Liver (tissue), 10 donors: ENCODE measurements at places on chromosomes 11 and 22. TPM values are rescaled to one million over a fixed set of nuclear protein-coding genes. Genes with fewer than 3 reads are reported as not detected.

DNA sequence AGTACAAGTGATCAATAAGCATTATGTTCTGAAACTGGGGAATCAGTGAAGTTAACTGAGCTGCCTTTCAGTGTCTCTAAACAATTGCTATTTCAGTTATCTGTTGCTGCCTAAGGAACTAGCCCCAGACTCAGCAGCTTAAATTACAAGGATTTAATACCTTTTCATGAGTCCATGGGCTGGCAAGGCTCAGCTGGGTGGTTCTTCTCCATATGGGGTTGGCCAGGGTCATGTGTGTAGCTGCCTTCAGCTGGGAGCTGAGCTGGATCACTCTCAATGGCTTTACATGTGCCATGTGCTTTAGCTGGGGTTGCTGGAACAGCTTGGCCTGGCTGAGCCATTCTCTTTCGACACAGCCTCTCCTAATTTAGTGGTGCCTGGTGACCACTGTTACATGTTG, 295.0 kb upstream of the NCAM1 start:
- H3K4me1 ChIP-seq, result no peaks in the 10 kb centered on the region
- H3K4me3 ChIP-seq, result no peak overlapping the region
- DNase-seq, result no peak
- H3K36me3 ChIP-seq, result no peaks in the 10 kb centered on the region
- H3K27ac ChIP-seq, result no peak overlapping the region

The PRR33 gene
- total RNA-seq, result not detected

GRCh38 chr22:49112661-49113626, 714.7 kb downstream of the BRD1 start:
- no peak overlapping the region for H3K27ac ChIP-seq
- DNase-seq, result no peak
- no peaks in the 10 kb centered on the region for H3K27me3 ChIP-seq
- no peaks in the 10 kb centered on the region for H3K36me3 ChIP-seq

GRCh38 chr11:10067629-10068300, 226.3 kb downstream of the SBF2 start:
- H3K27ac ChIP-seq, result no peak overlapping the region
- H3K4me3 ChIP-seq, result no peak overlapping the region
- H3K4me1 ChIP-seq, result no peaks in the 10 kb centered on the region
- DNase-seq, result no peak

The FOLR3 gene
- total RNA-seq, result 2.1 TPM

DNA sequence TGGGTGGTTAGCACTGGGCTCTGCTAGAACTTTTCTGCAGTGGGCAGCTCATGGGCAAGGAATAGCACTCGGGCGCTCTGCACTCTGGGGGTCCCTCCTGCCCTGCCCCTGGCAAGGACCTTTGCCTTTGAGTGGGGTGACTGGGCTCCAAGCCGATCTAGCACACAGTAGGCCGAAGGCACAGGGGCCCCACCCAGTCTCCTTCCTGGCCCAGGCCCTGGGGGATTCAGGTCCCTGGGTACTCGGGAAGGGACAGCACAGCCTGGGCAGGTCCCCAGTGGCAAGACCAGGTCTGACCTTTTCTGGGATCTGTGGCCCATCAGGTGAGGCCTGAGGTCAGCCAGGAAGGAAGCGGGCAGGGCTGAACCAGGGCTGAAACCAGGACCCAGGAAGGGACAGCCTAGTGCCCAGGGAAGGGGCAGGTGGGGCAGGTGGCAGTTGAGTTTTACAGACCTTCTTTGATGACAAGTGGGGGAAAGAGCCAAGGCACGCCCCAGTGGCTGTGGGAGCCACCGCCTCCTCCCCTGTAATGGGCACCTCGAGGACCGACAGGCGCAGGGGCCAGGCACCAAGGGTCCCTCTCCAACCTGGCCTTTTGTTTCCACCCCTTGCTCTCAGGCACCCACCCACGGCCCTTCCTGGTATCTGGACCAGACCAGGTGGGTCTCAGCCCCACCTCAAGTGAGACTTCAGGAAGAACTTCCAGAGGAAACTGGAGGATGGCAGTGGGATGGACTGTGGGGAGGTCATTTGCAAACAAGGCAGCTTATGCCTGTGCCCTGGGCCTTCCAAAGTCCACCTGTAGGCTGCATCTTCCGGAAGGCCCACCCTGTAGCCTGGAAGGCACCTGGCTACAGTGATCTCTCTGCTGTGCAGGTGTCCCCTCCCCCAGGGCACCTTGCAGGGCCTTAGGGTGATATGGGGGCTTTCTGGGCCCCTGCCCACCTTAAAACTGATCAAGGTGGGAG, 883 bp upstream of the AIFM3 start:
- no peak overlapping the region for H3K27ac ChIP-seq
- no peaks in the 10 kb centered on the region for H3K27me3 ChIP-seq
- no peaks in the 10 kb centered on the region for H3K36me3 ChIP-seq
- H3K4me1 ChIP-seq, result peaks cover 5% of the 10 kb centered on the region
- DNase-seq, result no peak

The FIBIN gene
- 3.7 TPM for total RNA-seq

The ME3 gene
- total RNA-seq, result 2.7 TPM

The SMC1B gene
- total RNA-seq, result not detected

DNA sequence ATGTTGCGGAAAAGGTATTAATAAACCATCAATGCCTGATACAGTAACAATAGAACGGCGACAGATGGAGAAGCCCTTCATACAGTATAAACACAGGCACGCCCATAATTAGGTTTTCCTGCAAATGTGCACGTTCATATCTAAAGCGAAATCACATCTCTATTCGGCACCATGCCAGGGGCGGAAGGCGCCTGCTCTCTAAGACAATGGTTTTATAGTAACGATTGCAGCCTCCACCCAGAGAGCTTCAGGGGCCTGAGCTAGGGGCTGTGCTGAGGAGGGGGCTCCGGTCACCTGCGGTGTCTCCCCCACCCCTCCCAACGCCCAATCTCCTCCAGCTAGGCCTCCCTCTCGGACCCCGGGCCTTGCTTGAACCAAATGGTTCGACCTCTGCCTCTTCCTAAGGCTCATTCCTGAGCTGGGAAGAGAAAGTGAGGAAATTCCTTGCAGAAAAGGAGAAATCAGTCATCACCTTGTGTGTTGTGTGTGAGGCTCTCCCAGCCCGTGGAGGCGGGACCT, 9.6 kb downstream of the KRTAP5-5 start:
- no peak for DNase-seq
- peaks cover 4% of the 10 kb centered on the region for H3K27me3 ChIP-seq
- H3K4me3 ChIP-seq, result no peak overlapping the region
- H3K27ac ChIP-seq, result no peak overlapping the region
- H3K36me3 ChIP-seq, result no peaks in the 10 kb centered on the region
- no peaks in the 10 kb centered on the region for H3K4me1 ChIP-seq

- no peaks in the 10 kb centered on the region for H3K4me1 ChIP-seq
- no peaks in the 10 kb centered on the region for H3K36me3 ChIP-seq
Measured at GRCh38 chr11:130617001-130617400, 168.6 kb downstream of the ADAMTS15 start.

The FAU gene
- 199 TPM for total RNA-seq

- no peak for DNase-seq
- H3K27me3 ChIP-seq, result peaks cover 16% of the 10 kb centered on the region
- no peak overlapping the region for H3K4me3 ChIP-seq
- no peak overlapping the region for H3K27ac ChIP-seq
- H3K36me3 ChIP-seq, result no peaks in the 10 kb centered on the region
Measured at GRCh38 chr11:125264100-125265022, 99.8 kb downstream of the PKNOX2 start.

The APOBEC3F gene
- 4.5 TPM for total RNA-seq

DNA sequence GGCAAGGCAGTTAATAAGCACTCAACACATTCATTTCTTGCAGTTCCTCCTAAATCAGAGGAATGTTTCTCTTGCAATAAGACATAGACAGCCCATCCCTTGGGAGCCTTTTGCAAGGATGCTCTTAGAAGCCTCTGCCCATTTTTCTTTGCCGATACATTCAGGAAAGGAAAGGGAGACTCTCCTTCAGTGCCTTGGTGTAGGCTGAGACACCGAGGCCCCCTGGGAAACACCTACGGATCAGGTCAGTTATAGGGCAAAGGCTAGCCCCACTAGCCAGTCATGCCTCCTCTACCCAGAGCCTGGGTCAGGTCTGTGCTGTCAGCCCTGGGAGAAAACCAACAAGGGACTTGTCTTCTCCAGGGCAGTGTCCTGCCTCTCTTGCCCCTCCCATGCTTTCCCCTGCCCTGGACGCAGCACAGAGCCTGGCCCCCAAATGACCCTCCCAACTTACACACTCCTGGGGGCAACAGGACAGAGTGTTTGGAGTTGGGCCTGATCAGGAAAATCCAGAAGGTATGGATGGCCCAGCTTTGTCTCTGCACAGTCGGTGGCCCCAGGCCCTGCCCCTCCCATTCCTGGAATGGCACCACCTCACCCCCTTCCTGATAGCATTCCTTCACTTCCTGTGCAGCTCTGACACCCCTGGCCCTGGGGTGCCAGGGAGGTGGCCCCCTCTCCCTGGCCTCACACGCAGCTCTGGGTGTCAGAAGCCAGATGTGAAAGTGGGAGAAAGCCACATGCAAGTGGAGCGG, 18.3 kb downstream of the ANKK1 start:
- no peak overlapping the region for H3K27ac ChIP-seq
- no peak overlapping the region for H3K4me3 ChIP-seq
- no peaks in the 10 kb centered on the region for H3K27me3 ChIP-seq
- H3K4me1 ChIP-seq, result no peaks in the 10 kb centered on the region
- H3K36me3 ChIP-seq, result no peaks in the 10 kb centered on the region

The GPR83 gene
- total RNA-seq, result 0.08 TPM

GRCh38 chr11:101436511-101437142, 147.2 kb downstream of the TRPC6 start:
- H3K4me3 ChIP-seq, result no peak overlapping the region
- no peak for DNase-seq
- no peaks in the 10 kb centered on the region for H3K36me3 ChIP-seq

The DRICH1 gene
- 0.08 TPM for total RNA-seq

GRCh38 chr11:35276396-35277145, 137.6 kb downstream of the CD44 start:
- H3K36me3 ChIP-seq, result no peaks in the 10 kb centered on the region
- no peak overlapping the region for H3K27ac ChIP-seq
- H3K4me1 ChIP-seq, result peaks cover 8% of the 10 kb centered on the region
- no peak for DNase-seq

DNA sequence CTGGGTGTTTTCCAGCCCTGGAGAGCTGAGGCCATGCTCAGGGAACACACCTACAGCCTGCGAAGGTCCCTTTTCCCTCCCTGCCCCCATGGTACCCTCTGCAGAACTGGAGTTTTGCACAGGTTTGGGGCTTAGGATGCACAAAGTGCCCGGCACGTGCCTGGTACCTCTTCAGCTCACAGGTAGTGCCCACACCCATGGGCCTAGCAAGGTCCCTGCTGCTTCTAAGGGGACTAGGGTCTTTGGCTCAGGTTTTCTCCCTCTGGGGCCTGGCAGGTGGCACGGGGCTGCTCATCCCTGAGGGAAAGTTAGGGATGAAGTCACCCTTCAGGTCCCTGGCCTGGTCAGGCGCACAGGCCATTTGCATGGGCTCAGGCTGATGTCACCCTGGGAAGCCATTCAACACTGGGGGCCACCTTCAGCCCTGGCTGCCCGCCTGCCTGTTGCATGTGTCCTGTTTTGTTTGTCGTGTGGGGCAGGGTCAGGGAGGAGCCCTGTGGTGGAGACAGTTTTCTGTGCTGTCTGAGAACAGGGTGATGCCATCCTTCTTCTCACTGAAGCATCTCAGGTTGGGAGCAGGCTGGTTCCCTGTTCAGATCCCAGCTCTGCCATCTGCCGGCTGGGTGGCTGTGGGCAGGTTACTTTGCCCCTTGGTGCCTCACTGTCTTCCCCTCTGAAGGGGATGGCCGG, 68.3 kb upstream of the CRYBB3 start:
- H3K4me1 ChIP-seq, result peaks cover 18% of the 10 kb centered on the region
- no peaks in the 10 kb centered on the region for H3K27me3 ChIP-seq
- no peak overlapping the region for H3K4me3 ChIP-seq
- H3K27ac ChIP-seq, result peak overlapping the region; percentile 89

DNA sequence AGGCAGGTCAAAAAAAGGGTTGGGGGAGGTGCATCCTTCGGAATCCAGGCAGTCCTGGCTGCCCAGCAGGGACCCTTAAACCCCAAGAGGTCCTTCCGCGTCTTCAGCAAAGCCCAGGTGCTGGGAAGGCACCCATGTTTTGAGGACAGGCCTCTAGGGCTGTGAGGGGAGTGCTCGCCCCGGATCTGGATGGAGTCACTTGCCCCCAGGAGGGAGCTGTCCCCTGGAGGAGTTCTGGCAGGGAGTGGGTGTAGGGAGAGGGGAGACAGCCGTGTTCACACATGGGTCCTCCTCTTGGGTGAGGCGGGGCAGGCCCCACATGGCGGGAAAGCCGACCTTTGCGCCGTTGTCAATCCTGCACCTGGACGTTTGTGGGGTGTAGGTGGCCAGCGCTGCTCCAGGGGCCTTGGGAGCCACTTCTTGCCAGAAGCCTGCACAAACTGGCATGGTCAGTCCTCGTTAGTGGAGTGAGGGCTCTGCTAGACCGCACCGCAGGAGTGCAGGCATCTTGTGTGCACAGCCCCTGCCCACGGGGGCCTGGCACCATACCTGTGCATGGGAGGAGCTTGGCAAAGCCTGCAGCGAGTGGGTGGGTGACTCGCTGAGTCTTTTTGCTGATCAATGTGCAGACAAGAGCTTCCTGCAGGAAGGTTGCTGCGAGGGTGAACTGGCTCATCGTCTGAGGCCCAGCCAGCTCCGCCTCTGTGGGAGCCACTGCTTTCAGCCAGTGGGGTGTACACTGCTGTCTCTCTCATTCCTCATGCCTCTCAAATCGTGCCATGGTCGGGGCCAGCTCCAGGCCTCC, 16.0 kb downstream of the PPIL2 start:
- no peaks in the 10 kb centered on the region for H3K27me3 ChIP-seq
- H3K27ac ChIP-seq, result no peak overlapping the region
- no peak overlapping the region for H3K4me3 ChIP-seq
- H3K36me3 ChIP-seq, result peaks cover 10% of the 10 kb centered on the region
- no peak for DNase-seq

The BEST1 gene
- 1.6 TPM for total RNA-seq

The OR56A1 gene
- under 0.01 TPM for total RNA-seq

GRCh38 chr11:17197431-17197898, 10.3 kb downstream of the PIK3C2A start:
- no peak overlapping the region for H3K27ac ChIP-seq
- peaks cover 4% of the 10 kb centered on the region for H3K36me3 ChIP-seq
- H3K4me3 ChIP-seq, result no peak overlapping the region
- no peak for DNase-seq
- H3K4me1 ChIP-seq, result no peaks in the 10 kb centered on the region

DNA sequence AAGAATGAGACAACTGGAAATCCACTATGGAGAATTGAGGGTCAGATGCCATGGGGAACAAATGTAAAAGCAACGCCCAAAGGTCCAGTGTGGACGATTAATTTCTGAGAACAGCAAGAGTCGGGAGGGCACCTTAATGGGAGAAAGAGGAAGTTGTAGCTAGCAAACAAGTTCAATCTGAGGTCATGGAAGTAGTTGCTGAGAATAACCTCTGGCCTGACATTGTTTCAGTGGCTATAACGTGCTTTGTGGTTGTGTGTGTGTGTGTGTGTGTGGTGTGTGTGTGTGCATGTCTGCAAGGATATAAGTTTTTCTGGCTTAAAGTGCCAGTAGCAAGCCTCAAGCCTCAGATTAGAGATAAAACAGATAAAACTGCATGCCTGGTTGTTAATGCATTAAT, 1630.1 kb upstream of the TENM4 start:
- DNase-seq, result no peak
- H3K27ac ChIP-seq, result no peak overlapping the region
- no peaks in the 10 kb centered on the region for H3K4me1 ChIP-seq
